ENCODE measurements at places on chromosomes 3 and 15.
A peak's percentile ranks its signal among the peaks of the same experiment; 100 is the strongest.

DNA sequence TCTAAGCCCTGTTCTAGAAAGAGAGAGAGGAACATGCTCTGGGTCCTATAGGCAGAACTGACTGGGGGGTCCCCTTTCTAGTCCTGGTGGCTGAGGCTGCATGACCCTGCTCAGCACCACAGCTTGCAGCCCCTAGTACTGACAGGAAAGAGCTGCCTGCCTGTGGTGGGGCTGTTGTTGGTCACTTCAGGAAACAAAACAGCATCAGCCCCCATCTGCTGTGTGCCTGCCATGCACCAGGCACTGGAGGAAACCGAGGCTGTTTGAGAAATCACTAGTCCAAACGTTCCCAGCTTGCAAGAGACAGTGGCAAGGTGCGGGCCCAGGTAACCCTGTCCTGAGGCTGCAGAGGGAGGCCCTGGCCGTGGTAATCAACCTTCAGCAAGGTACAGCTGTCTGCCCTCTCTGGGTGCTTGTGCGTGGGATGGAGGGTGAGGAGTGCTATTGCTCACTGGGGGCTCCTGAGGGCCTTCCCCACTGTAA is 90.6 kb downstream of the IQSEC1 start:
- DNase-seq: no peak

DNA sequence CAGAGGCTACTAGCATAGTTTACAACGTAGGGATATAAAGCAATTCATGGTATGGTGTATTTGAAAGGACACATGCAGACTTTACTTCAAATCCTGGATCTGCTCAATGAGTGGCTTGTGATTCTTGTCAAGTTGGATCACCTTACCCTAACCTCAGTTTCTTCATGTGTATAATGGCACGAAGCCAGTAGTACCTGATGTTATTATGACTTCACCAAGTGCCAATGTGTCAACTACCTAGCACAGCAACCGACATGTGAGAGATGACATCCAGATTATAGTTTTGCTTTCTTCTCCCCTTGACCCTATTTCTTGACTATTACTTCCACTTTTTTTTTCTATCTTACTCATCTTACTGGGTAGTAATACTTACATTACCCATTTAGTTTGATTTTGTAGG is 304.5 kb downstream of the RBMS3 start:
- DNase-seq: no peak

DNA sequence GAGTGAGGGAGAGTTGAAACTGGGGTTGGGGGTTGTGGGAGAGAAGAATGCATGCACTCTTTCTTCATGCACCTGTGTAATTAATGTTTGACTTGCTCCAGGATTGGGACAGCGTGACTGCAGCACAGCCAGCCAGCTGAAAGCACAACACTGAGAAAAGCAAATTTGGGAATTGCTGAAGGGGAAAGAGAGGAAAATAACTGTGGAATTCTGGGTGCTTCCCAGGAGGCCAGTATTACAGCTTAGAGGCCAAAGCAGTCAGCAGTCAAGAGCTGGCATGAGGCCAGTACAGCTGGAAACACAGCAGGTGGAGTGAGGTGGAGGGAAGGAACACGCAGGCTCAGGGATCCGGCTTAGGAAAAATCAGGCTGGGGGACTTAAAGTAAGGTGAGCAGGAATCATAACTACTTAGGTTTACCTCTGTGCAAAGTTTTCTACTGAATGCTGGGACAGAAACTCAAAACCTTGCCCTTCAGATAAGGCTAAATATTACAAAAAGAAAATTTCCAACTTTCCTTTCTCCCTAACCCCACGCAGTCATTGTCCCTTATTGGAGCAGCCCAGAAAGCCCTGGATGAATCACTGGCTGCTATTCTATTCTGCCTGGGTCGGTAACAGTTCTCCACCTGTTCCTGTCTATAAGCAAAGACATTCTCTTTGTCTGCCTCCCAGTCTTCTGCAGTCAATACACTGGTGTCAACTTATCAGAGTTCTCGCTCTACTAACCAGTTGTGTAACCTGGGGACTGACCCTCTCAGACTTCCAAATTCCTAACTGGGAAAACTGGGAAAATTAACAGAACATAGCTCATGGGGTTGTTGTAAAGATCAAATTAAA is 167.2 kb downstream of the MAGI1 start:
- peak; percentile 92 for DNase-seq

GRCh38 chr3:133479895-133480669 is 80.2 kb downstream of the BFSP2 start:
- no peak for DNase-seq

Measured in tongue (tissue), 3 donors.